ENCODE measurements at places on chromosomes 4 and X.

- no peak for DNase-seq
These were observed 55.7 kb upstream of the MMAA start for GRCh38 chr4:145563293-145563985.

DNA sequence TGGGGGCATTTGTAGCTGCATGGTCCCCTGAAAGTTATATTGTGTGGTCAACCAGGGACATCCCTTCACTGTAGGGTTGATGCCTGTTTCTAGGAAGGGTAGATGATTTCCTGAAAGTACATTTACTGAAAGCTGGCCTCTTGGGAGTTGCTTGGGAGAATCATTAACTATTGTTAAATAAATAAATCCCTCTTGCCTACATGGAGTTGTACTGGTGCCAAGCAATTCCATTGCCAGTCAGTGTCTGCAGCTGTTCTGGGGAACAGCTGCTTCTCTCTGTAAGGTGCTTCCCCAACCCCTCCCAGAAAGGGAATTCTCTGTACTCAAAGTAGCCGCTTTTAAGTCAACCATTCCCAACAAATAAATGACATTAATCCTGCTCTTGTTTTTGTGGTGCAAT is 51.1 kb downstream of the C4orf51 start:
- DNase-seq = peak; percentile 24

GRCh38 chr4:83267121-83267829 is 17.3 kb downstream of the COQ2 start:
- DNase-seq = no peak

- no peak for DNase-seq
These were observed 108.4 kb upstream of the AFAP1 start for GRCh38 chr4:8047837-8048678.

GRCh38 chrX:18428006-18428405 is 2.6 kb downstream of the CDKL5 start:
- DNase-seq = peak; percentile 63

DNA sequence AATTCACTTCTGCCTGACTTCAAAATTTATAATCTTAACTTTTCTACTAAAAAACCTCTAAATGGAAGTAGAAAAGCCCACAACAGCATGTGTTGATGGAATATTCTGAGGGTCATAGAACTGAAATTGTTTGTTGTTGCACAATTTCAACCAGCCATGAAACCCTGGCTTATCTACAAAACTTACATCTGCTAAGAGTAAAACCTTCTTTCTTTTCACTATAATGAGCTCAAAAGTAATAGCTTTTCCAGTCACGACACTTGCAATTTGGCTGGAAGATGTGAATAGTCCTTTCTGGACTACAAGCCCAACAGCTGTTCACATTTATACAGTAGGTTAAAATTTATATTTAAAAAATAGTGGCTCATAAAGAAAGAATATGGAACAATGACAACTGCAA is 250.0 kb downstream of the GPAT3 start:
- no peak for DNase-seq

- DNase-seq = no peak
These were observed 29.5 kb downstream of the ARHGAP10 start for GRCh38 chr4:147761218-147761883.

DNA sequence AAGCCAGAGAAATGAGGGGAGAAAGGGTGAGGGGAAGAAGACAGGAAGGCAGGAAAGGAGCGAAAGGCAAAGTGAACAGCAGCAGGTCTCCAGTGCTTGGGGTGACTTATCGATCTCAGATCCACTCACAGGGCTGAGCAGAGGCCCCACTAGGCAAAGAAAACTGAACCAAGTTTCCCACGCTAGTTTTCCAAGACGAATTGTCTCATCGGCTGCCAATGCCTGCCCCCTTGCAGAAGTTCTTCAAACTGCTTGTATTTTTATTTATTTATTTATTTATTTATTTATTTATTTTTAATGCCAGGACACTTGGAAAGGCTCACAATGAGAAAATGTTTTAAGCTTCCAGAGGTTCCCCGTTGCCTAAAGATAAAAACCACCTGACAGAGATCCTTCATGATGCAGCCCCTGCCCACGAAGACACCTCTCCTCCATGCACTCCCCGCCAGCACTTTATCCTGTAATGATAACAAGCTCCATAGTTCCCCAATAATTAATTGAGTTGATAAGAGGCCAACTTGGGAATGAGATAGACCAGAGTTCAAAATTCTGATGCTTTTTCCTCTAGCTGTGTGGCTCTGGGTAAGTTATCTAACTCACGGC is 43.2 kb downstream of the QDPR start:
- DNase-seq = peak; percentile 56

Data from pons (tissue), 1 donor.